ENCODE measurements at places on chromosomes 3 and 15.

GRCh38 chr3:17799312-17799711, 56.9 kb upstream of the TBC1D5 start:
- no peak for DNase-seq

DNA sequence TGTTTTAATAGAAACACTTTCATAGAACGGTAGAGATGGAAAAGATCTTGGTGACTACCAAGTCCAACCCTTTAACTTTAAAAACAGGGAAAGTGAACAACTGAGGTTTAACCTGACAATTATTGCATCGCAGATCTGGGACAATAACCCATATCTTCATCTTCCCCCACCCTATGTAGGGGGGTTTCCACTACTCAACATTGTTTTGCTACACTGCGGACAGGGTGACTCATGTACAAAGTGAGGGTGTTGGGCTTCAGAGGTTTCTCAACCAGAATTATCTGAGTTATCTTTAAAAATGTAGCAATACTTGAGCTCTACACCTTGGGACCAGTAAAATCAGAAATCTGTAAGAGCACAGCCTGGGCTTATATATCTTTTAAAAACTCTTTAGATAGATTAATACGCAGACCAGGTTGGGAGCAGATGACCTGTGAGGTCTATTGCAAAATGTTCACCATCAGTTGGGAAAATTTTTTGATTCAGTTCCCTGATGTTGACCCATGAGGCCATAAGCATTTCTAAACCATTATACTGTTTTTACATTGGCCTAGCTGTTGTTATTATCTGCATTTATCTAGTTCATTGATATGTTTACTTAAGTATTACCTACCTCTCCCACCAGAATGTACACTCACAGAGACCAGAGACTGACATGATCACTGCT, 103.6 kb upstream of the ICE2 start:
- no peak for DNase-seq

DNA sequence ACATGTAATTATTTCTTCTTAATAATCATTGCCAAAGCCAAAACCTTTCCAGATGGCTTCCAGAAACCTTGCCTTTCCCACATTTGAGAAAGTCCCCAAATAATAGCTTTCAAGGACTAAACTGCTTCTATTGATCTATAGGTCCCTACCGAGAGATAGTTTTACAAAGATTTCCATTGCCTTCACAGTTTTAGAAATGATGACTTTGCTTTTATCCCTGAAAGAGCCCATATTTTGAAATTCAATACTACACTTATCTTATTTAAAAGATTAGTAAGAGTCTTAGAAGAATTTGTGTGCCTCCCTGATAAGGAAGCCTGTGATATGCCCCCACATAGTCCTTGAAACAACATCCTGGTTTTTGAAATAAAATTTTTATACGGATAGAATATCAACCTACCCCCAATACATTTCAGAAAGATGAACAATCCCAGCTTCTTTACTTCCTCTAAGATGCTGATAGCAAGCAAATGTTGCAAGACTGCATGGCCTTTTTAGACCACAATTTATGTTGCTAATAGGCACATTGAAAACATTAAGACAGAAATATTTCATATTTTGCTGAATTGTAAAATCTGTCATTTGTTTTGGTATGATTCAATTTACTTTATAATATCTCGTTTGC, 146.3 kb downstream of the TMCO5A start:
- no peak for DNase-seq

DNA sequence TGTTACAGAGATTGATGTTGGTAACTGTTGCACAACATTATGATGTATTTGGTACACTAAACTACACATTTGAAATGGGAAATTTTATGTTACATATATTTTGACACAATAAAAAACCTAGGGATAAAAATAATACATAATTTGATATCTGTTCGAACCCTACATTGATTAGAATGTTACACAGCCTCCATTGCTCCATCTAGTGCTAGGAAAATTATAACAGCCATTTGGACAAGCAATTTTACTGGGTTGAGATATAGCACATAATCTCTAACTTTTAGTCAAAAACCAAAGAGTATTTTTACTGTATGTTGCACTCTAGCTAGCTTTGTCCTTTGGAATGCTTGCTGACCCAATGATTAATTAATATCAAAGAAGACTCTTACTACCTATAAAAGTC, 108.1 kb downstream of the LSAMP start:
- DNase-seq = no peak

DNA sequence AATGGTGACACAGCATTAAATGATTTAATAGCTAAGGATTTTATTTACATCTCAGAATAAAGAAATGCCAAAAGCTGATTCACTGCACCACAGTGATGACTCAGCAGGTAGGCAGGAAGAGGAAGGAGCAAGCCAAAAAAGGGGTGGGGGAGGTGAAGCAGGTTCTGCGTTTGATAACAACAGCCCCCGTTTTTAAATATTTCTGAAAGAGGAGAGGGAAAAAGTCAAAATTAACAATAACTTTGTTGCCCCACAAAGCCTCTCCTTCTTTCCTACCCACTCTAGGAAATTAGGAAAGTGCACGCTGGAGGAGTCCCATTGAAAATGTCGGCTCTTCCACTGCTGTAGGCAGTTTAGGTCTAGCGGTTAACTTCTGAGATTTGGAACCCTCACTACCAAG, 9.9 kb upstream of the CCDC54 start:
- no peak for DNase-seq

DNA sequence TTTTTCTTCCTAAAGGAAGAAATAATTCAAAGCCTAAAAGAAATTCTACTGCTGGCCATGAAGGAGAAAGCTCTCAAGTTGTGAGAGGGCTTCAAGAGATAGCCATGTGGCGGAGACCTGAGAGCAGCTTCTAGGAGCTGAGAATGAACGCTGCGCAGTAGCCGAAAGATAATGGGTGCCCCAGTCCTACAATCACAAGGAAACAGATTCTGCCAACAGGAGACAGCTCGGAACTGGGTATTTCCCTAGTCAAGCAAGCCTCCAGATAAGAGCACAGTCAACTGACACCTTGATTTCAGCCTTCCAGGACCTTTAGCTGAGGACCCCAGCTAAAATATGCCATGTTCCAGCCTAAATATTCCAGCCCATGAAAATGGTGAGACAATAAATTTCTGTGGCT, 824.1 kb downstream of the FHIT start:
- DNase-seq = no peak

Data from stimulated activated CD8-positive, alpha-beta memory T cell treated with anti-CD3 and anti-CD28 coated beads, Interleukin-4, amount 100 ng/mL, for 24 hours (primary cell).